ENCODE measurements at places on chromosomes 11 and 22.

- no peak for DNase-seq
Observed at GRCh38 chr11:66230978-66231377, 37.5 kb upstream of the RAB1B start.

GRCh38 chr11:110921742-110922521 lies 209.7 kb upstream of the ARHGAP20 start:
- no peak for DNase-seq

GRCh38 chr11:69325446-69325845 lies 31.5 kb downstream of the MYEOV start:
- DNase-seq = no peak

DNA sequence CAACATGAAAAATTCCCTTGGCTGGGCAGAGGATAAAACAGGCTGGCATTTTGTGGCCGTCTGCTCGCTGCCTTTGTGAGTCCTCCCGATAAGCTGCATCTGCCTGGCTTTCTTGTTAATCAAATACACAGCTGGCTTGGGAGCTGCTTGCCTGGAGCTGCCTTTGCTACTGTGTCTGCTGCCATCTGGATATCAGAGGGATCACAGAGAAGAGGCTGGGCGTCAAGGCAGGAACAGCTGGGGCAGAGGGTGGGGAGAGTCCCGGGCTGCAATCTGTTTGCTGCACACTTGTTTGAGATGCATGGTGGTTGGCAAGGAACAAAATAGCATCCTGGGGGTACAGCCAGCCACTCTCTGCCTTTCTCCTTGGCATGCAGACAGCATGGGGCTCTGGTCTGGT lies 36.0 kb downstream of the COMMD9 start:
- DNase-seq = peak; percentile 52

DNA sequence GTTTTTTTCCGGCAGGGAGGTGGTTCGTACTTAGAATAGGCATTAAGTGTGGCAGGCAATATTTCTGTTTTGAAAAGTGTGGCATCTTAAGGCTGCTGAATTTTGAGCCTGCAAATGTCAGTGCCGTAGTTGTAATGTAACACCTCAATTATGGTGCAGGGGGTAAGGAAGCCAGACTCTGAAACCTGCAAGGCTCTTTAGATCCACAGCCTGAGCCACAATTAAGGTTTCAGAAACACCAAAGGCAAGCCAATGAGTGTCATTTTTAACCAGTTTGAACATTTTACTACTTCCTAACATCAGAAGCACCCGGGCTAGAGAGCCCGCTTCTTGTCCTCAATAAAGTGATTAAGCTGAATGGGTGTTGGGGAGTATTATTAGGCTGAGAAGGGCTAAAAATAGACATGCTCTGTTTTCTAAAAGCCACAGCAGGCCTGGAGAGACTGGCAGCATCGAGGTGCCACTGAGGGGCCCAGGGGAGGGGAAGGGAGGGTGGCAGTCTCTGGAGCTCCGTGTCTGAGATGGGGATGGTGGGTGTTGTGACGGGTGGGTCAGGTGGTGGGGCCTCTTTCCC lies 113.4 kb downstream of the ZBTB16 start:
- DNase-seq = no peak

- no peak for DNase-seq
Observed at GRCh38 chr11:93249459-93250220, 51.8 kb upstream of the SLC36A4 start.

- no peak for DNase-seq
Observed at GRCh38 chr11:70523384-70524095, 125.2 kb downstream of the CTTN start.

DNA sequence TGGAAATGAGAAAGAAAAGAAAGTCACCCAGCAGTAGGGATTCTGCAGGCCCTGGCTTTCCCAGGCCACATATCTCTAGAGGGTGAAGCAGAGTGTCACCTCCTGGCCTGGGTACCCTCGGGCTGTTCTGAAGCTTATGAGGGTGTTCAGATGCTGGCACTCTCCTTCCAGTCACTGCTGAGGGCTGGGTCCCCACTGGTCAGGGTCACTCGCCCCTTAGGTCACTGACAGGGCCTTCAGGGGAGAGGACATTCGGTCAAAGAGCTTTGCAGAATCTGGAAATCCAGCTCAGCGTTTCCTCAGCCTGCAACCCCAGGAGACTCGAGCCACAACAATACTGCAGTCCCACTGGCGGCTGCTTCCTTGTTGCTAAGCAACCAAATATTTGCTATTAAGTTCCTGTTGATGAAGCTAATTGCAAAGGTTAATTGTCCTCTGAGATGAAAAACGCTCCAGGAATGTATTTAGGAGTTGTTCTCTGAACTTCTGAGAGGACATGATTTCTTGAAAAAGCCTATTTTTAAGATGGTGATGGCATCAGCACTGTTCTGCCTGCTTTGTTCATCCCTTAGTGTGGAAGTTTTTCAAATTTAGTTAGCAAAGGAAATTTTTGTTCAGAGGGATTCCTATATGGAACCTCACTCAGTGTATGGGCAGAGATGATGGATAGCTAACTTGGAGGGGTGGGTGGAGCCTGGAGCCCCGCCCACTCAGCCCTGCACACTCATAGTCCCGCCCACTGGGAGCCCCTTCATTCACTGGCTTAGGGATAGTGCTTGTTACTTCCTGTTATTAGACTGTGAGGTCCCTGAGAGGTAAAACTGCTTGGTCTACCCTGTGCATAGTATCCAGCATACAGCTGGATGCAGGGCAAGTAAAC lies 109.2 kb downstream of the CSNK2A3 start:
- DNase-seq = no peak

DNA sequence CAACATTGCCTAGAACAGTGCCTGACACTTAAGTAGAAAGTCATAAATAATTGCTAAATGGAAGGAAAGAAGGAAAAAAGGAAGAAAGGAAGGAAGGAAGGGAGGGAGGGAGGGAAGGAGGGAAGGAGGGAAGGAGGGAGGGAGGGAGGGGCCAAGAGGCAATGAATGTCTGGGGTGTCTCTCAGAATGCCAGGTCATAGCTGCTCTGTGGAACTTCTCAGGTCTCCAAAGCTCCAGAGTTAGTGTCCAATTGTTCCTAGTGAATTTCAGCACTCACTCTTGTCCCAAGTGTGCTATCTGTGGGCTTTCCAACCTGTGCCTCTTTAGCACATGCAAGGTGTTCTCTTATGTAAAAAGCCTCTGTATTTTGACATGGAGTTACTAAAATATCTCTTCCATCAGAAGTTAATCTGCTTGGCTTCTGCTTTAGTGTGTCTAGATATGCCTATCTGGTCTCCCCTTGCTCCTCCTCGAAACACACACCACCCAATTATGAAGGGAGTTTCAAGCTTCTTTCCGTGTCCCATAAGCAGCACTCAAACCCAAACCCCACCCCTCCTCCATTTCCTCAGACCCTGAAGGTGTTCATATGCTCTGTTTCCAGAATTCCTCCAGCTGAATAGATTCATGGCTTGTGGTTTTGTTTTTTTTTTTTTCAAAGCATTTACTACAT lies 56.5 kb downstream of the FAM76B start:
- DNase-seq = no peak

DNA sequence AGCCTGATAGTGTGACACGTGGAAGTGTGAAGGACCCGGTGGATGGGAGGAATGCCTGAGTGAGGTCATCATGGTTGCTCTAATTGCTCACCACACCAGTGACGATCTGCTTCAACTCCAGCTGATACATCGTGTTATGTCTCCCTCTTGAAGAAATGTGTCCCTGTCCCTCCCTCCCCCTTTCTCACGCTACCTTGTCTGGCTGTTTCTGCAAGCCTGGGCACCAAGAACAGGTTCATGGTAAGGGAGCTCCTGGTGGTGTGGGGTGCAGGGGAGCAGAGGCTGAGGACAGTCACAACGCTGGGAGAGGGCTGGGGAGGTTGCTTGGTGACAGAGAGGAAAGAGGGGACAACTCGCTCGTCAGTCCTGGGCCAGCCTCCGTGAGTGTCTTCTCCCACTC lies 413.4 kb downstream of the SOX6 start:
- DNase-seq = no peak
